T-cell (primary cell): ENCODE measurements at places on chromosomes 11 and 22.
A peak's percentile ranks its signal among the peaks of the same experiment; 100 is the strongest.

DNA sequence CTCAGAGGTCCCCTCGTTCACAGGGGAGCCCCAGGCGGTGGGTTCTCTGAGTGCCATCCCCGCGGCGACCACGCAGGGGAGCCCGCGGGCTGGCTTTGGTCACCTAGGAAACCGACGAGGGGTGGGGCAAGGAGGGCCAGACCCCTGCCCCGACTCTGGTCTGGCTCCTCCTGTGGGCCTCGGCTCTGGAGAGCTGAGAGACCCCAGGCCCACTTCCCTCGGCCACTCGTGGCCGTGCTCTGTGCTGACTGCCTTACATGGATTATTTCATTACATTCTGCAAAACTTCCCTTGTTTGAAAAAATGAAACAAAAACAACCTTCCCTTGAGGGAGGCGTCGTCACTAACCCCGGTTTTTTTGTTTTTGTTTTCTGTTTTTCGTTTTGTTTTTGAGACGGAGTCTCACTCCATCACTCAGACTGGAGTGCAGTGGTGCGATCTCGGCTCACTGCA lies 15.1 kb upstream of the CYTH4 start:
- peak; percentile 75 for DNase-seq

GRCh38 chr22:39556970-39557841 lies 13.3 kb upstream of the CACNA1I start:
- DNase-seq, result peak; percentile 34

DNA sequence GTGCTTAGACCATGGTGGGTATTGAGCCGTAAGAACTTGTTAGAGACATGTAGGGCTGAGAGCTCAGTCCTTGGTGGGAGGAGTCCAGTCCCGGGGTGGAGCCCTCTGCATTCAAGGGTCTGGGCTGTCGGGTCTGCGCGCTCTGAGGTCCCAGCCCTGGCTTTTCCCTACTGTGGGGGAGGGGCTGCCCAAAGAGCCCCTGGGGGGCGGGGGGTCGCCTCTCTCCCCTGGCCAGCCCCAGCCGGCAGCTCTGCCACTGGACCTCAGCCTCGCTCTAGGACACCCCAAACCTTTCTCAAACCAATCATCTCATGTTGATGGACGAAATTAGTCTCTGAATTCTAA lies 1006.4 kb downstream of the BRD1 start:
- no peak for DNase-seq

DNA sequence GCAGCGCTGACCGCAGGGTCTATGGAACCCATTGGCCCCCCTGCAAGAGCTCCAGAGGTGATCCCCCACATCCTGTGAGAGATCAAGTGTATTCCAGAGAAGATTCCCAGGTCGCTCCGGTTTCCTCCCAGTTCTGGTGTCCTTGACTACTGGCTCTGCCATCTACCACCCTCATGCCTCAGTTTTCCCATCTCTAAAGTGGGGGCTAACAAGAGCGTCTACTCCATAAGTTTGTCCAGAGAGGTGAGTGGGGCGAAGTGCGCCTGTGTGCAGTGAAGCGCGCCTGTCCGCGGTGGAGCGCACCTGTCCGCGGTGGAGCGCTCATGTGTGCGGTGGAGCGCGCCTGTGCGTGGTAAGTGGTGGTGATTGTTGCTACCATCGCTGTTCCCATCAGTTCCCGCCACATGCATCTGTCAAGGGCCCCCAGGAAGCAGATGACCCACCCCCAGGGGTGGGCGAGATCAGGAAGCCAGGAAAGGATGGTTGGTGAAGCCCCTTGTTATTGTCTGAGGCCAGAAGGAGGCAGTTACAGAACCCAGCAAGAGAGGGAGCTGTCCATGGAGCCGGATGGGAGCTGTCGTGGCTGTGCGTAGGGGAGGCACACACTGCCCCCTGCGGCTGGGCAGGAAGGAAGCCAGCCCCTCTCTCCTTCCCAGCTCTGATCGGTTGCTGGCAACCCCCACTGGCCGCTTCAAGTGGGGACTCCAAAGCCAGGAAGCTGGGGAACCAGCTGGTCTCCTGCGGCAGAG lies 73.2 kb upstream of the FGF3 start:
- DNase-seq, result no peak

DNA sequence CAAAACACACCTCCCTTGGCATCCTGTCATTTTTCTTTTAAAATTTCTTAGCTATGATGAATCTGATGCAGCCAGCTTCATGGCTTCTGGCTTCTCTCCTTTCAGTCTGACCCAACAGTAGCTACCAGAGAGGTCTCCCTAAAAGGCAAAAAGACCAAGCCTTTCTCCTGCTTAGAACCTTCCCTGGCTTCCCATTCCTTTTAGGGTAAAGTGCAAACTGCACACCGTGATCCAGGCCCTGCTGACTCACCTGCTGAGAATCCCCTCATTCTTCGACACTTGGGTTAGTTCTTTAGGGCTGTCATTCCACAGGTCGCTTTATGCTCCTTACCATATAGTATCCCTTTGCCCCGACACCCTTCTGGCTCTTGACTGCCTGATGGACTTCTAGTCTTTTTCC lies 362.4 kb downstream of the MIAT start:
- DNase-seq, result no peak

DNA sequence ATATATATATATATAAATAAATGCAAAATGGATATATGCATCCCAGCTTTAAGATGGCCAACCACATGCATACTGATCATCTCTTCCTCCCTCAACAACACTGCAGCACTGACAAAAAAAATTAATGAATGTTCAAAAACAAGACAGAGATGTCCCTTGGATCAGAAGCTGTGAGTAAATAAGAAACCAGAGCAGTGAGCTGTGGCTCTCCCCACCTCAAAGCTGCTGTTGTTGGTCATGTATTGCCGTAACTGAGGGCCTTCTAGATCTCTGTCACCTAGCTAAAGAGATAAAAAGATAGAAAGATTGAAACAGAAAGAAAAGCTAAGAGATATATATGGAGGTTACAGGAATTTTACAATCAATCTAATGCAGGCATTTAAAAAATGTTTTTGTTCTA lies 15.5 kb upstream of the TMEM135 start:
- DNase-seq, result no peak

GRCh38 chr11:71321433-71322191 lies 69.2 kb upstream of the SHANK2 start:
- DNase-seq, result no peak
